ENCODE measurements at places on chromosomes 12 and 14.

- DNase-seq = no peak
These were observed 53.9 kb downstream of the TSHR start for GRCh38 chr14:81009346-81009745.

- DNase-seq = no peak
These were observed 50.9 kb upstream of the TRAF3 start for GRCh38 chr14:102726191-102726949.

DNA sequence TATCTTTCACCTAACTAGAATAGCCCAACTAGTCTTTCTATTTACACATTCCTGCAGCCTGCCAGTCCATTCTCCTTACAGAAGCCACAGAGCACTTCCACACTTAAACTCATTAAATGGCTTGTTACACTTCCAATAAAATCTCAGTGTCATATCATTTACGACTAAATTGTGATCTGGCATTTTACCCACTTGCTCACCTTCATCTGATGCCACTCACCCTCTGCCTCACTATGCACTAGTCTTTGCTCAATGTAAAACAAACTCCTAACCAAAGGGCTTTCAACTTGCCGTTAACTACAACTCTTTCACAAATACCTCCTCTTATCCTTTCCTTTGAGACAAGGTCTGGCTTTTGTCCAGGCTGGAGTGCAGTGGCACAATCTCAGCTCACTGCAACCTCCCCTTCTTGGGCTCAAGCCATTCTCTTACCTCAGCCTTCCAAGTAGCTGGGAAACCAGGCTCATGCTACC is 24.1 kb downstream of the YAF2 start:
- no peak for DNase-seq

DNA sequence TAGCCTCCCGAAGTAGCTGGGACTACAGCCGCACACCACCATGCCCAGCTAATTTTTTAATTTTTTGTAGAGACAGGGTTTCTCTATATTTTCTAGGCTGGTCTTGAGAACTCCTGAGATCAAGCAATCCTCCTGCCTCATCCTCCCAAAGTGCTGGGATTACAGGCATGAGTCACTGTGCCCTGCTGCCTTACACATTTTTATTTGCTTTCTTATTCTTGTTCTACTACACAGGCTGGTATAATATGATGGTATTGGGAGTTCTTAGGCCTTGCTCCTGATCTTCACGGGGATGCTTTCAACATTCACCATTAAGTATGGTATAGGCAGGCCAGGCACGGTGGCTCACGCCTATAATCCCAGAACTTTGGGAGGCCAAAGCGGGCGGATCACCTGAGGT is 21.2 kb downstream of the DGLUCY start:
- no peak for DNase-seq

GRCh38 chr14:93957751-93958566 is 18.4 kb downstream of the ASB2 start:
- DNase-seq = no peak

DNA sequence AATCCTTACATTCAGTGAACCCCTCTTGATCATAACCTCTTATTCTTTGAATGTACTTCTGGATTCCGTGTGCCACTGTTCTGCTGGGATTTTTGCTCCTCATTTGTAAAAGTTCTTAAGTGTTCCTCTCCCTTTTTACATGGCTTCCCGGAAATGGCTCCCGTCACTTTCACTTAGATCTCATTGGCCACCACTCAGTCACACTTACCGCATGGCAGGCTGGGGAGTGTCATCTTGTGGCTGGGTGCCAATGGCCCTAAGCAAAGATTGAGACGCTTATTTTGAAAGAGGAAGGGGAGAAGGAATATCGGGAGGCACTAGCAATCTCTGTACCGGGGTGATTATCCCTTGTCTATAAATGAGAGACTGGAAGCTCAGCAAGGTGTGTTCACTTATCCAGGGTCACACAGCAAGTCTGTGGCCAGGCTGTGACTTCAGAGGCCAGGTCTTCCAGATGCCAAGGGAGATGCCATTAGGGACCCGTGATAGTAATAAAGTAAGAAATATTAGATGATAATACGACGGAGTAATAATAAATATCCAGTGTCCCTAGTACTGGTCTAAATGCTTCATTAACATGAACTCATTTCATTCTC is 68.8 kb downstream of the RNFT2 start:
- DNase-seq = no peak

GRCh38 chr12:96271469-96272199 is 77.5 kb downstream of the ELK3 start:
- no peak for DNase-seq

GRCh38 chr12:88428350-88428749 is 151.9 kb downstream of the KITLG start:
- no peak for DNase-seq

- no peak for DNase-seq
These were observed 197.7 kb upstream of the CNOT2 start for GRCh38 chr12:70045514-70045913.

DNA sequence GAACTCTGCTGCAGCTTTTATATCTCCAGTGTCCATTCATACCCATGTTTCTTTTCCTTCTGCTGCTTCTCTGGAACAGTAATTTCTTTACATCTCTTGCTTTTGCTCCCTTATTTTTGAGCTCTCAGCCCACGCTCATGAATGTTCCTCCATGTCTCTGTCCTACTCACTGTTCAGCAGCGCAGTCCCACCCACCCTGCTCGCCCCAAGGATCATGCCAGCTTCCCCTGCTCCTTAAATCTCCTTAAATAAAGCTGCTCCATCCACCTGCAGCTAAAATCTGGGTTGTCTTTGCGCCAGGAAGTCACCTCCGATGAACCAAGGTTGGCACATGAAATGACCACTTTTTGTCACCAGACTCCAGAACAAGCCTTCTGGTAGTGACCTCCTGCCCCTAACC is 201.1 kb upstream of the RGS6 start:
- DNase-seq = no peak

DNA sequence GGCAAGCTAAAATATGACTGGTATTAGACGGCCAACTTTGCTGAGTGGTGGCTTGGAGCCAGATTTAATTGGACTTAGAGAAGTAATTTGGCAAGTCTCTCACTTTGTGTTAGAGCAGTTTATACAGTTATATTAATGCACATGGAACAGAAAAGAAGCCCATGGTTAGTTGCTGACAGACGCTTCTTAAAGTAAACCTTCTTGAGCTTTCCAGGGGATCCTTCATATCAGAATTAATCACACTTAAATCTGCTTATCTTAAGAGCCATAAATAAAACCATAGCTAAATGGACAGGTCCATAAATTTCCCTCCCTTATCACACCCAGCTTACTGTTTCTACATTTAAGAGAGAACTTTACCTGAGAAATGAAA is 9.6 kb downstream of the GSG1 start:
- no peak for DNase-seq

GRCh38 chr12:117072736-117073490 is 26.3 kb downstream of the TESC start:
- DNase-seq = no peak

DNA sequence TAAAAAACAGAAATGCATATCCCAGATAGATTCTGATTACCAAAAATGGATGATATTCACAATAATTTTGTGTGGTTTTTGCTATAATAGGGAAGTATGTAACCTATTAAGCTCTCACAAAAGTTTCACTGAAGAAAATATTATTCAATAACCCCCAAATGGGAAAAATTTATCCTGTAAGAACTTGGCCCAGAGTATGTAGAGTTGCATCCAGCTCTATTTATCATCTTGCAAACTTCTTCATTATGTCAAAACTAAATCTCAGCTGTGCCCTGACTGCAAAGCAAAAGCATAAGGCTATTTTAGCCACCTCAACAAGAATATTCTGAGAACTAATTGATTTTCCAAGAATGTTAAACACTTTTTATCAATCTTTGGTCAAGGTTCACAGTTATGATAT is 199.2 kb downstream of the PAX9 start:
- no peak for DNase-seq

DNA sequence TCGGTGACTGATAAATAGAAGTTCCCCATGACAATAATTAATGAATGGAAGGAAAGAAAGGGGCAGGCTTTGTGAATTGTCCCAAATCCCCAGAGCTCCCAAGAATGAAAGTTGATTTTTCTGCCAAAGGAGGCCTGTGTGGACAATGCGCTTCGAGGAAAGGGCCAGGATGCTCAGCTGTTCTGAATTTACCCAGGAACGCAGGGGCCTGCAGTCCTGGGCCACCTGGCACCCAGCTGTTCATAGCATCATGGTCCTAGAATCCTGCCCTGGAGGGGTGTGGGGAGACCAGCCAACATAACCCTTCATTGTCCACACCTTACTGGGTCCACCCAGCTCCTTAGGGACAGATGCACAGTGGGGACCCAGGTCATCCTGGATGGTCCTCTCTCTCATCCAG is 587.5 kb downstream of the BCL11B start:
- no peak for DNase-seq

- no peak for DNase-seq
These were observed 2.5 kb downstream of the LGALS3 start for GRCh38 chr14:55131370-55132137.

GRCh38 chr12:66154776-66155175 is 15.0 kb downstream of the TMBIM4 start:
- DNase-seq = no peak

DNA sequence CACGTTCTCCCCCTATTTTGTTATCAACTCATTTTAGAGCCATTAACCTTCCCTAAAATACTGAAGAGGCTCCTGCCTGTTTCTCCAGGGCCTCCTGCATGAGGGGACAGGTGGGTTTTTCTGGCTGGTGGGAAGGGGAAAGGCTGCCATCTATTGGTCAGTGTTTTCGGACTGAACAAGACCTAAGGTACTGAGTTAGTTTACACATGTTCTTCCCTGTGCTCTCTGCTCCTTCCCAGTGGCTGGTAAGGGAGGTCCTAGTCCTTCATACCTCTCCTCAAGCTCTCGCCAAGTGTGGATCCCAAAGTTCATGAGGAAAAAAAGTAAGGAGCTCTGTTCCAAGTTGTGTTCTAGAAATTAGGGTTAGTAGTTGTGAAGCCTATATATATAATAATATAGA is 357.5 kb downstream of the FSCB start:
- no peak for DNase-seq

- no peak for DNase-seq
These were observed 29.0 kb downstream of the CDK17 start for GRCh38 chr12:96371138-96371789.

DNA sequence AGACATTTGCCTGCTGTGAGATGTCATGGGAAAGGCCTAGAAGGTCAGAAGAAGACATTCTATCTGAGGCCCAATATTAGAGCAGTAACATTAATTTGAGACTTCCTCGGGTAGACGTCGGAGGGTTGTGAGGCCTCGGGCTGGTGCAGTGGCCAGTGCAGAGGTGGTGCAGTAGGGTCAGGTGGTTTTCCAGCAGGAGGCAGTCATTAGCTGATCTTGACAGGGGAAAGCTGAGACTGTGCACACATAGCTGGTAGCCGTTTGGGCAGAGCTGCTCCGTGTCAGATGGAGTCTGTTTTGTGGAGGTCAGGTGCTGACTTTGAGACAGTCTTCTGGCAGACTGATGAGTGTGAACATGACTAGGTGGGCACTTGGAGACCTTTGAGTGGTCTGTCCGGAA is 65.7 kb upstream of the ASPG start:
- no peak for DNase-seq

DNA sequence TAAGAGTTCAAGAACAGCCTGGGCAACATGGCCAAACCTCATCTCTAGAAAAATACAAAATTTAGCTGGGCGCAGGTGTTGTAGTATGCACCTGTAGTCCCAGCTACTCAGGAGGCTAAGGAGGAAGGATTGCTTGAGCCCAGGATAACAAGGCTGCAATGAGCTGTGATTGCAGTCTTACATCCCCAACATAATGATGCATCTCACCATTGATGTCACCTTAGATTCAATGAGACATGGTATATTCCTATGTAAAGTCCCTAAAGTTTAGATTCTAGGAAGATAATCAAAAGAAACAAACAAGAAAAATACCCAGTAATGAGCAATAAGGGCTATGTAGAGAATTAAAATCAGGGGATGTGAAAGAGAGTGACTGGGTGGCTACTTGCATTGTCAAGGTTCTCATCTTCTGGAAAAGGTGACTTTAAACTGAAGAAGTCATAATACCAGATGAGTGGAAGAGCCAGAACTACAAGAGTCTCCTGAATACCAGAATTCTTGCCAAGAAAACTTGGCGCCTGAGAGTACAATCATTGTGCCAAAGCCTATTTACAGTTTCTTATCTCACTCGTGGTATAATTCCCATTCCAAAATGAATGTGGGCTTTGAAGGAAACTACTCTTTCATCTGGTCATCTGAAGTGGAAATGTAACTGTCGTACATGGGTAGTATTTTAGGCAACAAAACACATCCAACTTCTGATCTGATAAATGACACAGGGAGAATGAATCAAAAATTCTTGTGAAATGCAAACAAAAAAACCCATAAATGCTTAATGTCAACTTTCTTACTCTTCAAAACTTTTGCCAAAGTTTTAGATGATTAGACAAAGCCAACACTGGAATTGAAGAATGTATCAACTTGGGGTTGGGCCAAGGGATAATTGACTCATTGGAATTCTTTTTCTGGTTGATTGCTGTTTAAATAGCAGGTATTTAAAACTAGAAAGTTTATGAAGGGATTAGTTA is 81.1 kb upstream of the ST8SIA1 start:
- no peak for DNase-seq

GRCh38 chr12:88726806-88727720 is 146.8 kb upstream of the KITLG start:
- no peak for DNase-seq

GRCh38 chr12:90261283-90261682 is 552.6 kb upstream of the ATP2B1 start:
- DNase-seq = no peak

- no peak for DNase-seq
These were observed 1.8 kb downstream of the GDF3 start for GRCh38 chr12:7693793-7694192.

GRCh38 chr14:72828604-72829003 is 65.3 kb downstream of the DPF3 start:
- no peak for DNase-seq

- DNase-seq = no peak
These were observed at the start of gene CCDC60 for GRCh38 chr12:119334430-119335170. CCDC60 (plus strand) TSS chr12:119334729; CDS start chr12:119335177, 448 bp downstream.

- no peak for DNase-seq
These were observed 114.4 kb upstream of the NTF3 start for GRCh38 chr12:5317556-5317955.

DNA sequence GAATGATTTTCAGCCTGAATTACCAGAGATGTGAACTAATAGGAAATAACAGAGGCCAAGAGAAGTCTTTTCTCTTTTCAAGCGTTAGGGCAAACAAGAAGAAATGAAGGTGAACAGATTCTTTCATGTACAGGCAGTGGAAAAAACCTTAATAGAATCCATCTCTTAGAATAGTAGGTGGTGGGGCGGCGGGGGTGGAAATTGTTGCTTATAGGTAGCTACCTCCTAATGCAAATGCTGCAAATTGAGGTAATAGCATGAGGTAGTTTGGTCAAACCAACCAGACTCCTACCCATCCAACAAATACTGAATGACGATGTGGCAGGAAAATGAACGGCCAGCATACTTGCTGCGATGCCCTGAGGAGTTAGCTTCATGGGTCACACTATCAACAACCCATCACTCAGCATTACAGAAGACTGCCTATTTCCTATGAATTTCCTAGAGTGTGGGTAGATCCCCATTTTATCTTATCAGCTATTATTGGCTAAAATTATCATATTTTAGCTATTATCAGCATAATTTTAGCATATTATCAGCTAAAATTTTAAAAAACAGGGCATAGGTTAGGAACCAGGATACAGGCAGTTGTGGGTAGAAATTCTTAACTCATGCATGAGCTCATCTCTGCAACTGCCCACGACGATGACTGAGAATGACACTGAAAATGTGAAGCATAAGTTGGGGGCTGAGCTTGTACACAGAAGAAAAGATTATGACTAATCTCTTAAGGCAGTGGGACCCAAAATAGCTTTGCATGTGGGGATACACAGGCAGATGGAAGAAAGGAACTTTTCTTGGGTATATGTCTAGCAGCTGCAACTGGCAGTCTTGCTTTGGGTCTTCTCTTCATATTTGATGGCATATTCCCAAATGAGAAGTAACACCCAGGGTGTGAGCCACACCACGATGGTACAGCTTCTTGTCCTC is 68.7 kb downstream of the NIN start:
- DNase-seq = no peak

Measured in T-helper 17 cell (primary cell).